ENCODE measurements at places on chromosomes 4 and X.

DNA sequence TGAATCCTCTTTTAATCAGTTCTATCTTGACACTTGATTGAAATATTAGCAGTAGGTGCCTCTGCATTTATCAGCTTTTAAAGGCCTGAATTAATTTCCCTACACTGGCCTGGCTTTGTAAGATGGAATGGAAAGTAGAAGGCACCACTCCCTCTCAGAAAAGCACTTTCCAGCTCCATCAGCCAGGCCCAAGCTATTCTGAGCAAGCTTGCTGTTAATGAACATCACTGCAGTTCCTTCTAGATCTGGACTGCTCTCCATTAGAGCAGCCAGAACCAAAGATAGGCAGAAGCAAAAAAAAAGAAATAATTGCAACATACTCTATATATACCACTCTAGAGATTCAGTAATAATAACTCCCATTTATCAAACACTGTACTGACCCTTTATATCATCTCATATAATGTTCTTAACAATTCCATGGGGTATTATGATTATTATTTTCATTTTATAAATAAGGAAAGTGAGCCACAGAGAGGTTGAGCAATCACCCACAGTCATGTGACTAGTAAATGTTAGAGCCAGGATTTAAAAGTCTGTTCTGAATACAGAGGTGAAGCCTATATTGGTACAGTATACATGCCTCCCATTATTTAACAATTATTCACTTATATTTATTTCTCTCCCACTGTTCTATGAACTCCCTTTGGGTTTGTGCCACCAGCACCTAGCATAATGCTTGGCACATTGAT lies 39.4 kb upstream of the GPC3 start:
- DNase-seq = no peak

GRCh38 chrX:65407157-65407626 lies 127.4 kb downstream of the LAS1L start:
- no peak for DNase-seq

DNA sequence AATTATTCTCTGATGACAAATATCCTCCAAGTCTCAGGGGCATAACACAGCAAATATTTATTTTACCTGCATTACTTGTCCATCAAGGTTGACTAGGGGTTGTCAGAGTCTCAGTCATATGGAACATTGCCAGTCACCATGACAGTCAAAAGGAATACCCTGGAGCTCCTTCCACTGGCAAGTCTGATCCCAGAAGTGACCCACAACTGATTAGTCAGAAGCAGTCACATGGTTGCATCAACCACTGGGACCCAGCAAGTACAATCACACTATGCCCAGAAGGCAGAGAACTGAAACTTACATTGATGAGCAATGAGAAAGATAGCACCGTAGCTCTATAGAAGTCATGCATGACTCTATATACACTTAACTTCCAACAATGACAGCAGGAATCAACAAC lies 41.9 kb upstream of the SOD3 start:
- DNase-seq = no peak

DNA sequence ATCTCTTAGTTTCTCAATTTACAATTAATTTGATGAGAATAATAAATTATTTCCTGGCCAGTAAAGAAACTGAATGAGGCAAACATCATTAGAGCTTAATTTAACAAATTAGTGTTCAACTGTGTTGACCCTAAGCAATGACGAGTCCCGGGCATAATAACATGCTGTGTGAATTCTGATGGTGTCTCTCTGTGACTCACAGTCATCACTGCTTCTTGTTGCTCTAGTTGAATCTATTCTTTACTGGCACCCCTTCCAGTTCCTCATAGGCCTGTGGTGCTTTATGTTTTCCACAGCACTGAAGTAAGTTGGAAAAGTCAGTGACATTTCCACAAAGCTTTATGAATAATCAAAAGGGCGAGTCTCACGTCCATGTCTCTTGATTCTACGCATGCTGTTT lies 57.7 kb upstream of the SLC7A11 start:
- DNase-seq = no peak

DNA sequence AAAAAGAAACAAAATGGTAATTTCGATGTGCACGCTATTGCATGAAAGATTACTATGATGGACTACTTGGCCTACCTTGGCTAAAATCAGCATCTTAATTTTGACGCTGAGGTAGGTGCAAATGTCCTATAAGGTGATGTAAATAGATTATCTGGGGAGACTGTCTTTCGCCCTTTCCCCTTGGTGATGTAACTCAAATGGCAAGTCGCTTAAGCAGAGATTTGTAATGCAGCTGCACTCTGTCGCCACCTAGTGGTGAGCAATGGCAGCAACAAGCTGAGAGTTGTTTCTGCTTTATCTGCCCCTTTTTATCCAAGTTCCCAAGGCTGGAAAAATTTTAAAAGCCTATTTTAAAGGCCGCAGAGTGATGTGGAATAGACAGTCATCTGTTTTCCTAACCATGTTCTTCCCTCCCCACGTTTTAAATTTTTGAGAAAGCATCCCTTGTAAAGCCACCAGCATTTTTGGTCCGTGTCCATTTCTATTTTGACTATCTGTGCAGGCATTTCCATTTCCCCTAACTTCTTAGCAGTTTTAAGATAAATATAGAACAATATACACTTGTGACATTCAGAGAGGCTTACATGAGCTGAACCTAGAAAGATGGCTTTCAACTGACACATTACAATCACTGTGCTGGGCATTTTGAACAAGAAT lies 62.4 kb upstream of the PDLIM3 start:
- DNase-seq = no peak

GRCh38 chrX:39774774-39775328 lies 322.9 kb downstream of the BCOR start:
- DNase-seq = no peak

GRCh38 chr4:151522866-151523519 lies 114.0 kb downstream of the FHIP1A start:
- DNase-seq = no peak

DNA sequence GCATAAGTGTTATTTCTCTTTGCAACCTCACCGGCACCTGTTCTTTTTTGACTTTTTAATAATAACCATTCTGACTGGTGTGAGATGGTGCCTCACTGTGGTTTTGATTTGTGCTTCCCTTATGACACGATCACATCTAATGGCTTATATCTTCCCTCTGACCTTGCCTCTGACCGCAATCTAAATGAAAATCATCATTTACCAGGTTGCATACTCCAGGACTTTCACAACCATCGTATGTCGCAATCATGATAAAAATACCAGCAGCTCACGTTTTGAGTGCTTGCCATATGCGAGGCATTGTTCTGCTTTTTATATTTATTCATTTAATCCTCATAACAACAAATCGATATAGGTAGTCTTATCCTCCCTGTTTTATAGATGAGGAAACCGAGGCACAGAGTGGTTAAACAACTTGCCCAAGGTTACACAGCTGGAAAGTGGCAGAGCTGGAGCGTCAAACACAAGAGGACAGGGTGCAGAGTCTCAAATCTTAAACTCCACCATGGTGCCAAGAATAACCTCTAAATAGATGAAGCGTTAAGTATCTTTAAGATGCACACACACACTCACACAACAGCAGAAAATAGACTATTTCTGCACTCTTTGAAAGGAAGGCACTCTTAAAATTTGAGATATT lies 102.2 kb downstream of the SEL1L3 start:
- no peak for DNase-seq

DNA sequence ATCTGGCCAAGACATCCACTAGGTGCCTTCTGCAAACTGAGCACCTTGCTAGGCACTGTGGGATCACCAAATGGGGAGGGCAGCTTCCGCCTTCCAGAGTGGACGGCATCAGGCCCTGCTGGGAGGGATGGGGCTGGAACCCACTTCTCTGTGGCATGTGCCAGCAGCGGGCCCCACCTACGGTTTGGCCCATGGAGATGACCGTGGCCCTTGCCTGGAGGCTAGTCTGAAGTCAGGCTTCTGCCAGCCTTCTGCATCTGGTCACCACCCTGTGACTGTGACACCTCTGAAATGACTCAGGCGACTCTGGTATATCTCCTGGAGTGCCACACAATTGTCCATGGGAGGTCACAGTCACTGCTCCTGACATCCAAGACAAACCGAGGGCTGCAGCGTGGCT lies 7.2 kb downstream of the SSR4 start:
- DNase-seq = no peak

- DNase-seq = no peak
Measured at GRCh38 chr4:78735697-78736096, 40.5 kb upstream of the BMP2K start.

- no peak for DNase-seq
Measured at GRCh38 chrX:16765594-16765993, 20.7 kb upstream of the TXLNG start.

- no peak for DNase-seq
Measured at GRCh38 chrX:16828124-16828908, 41.8 kb downstream of the RBBP7 start.

DNA sequence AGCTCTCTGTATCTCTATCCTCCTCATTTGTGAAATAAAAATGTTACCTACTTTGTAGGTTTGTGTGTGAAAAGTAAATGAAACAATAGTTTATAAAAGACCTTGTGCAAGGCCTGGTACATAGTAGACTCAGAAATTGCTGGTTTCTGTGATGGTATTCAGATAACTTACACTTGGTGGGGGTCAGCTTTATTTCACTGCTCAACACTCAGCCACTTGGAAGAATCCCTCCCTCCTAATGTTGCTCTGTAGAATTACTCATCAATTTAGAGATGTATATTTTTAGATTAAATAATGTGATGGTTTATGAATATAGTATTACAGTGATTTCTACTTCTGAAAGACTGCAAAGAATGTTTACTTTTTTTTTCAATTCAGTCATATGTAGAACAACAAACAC lies 32.7 kb downstream of the SMARCAD1 start:
- no peak for DNase-seq

DNA sequence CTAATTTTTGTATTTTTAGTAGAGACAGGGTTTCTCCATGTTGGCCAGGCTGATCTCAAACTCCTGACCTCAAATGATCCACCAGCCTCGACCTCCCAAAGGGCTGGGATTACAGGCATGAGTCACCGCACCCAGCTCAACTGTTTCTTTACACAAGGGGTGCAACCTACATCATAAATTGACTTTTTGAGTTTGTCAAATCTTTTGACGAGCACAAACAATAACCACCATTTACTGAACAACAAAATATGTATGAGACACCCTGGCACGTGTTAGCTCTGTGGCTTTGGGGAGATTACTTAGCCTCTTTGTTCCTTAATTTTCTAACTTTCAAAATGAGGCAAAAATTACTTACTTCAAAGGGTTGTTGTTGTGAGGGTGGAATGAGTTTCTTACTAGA lies 23.5 kb upstream of the SLC34A2 start:
- DNase-seq = no peak

GRCh38 chr4:122798101-122798500 lies 28.5 kb upstream of the FGF2 start:
- DNase-seq = peak; percentile 0

DNA sequence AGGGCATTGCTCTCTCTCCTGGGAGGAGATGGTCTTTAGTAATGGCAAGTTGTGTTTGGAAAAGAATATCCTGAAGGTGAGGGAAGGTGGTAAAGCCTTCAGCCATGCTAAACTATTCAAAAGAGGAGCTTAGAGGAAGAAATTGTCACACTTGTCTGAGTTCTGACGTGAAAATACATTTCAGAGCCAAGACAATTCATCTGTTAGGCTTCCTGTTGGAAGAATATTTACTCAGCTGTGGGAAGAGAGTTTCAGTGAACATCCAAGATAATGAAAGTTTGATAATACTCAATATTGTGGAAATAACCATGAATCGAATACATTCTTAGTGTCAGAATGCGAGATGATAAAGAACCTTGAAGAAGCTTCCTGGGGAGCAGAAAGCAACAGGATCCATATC lies 143.3 kb downstream of the GPAT3 start:
- DNase-seq = no peak

GRCh38 chrX:101595739-101596419 lies 21.9 kb downstream of the ARMCX6 start:
- DNase-seq = peak; percentile 4

DNA sequence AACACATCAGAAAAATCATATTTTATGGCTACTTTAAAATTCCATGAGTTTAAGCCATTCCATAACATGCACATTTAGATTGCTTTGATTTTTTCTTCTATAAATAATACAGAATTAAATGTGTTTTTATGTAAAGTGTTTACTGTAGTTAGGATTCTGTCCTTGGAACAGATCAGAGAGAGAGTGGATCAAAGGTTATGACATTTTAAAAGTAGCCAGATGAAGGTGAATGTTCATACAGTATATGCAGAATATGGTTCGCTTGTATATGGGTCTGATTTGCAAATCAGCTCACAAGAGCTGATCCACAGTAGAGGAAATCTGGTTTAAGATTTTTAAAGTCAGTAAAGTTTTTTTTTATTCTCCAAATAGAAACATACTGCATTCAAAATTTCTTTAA lies 7.2 kb upstream of the PALLD start:
- DNase-seq = no peak

DNA sequence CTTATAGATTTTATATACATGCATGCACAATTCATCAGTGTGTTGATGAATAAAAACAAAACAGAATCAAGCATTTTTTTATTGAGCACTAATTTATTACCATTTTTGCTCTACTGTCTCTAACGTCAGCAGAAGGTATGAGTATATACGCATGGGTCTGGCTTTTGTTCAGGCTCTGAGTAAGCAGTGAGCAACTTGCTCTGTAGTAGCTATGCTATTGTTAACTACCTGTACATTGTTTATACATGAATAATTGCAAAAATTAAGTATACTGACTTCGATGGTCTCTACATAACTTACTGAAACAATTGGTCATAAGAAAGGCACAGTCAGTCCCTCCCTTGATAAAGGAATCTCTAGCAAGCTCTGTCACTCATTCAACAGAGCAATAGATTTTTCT lies 122.9 kb downstream of the RS1 start:
- DNase-seq = no peak

- no peak for DNase-seq
Measured at GRCh38 chr4:17336524-17336961, 175.3 kb downstream of the QDPR start.

GRCh38 chr4:44927399-44928380 lies 201.3 kb upstream of the GNPDA2 start:
- DNase-seq = no peak

GRCh38 chrX:39950018-39950688 lies 147.6 kb downstream of the BCOR start:
- no peak for DNase-seq
